ENCODE measurements at places on chromosomes 16 and 17.

GRCh38 chr17:79075446-79075750 is 774 bp downstream of the ENGASE start:
- DNase-seq, result no peak

- DNase-seq, result peak; percentile 87
Measured at GRCh38 chr17:77436058-77436442, 295.3 kb downstream of the SEC14L1 start.

DNA sequence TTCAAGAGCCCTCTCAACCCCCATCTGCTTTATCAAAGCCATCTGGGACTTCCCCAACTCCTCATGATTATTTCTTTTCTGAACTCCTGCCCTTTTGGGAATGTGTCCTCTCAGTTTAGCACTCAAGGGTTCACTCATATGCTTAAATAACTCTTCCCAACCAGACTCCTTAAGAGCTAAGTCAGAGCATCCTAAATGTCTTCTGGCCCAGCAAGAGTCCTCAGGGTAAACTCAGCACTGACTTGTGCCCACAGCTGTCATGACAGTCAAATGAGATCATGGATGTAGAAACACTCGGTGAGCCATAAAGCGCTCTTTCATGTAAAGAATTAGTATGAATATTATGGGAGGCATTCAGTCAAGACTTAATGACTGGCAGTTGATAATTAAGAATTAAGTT is 85.9 kb downstream of the TEX14 start:
- DNase-seq, result no peak

DNA sequence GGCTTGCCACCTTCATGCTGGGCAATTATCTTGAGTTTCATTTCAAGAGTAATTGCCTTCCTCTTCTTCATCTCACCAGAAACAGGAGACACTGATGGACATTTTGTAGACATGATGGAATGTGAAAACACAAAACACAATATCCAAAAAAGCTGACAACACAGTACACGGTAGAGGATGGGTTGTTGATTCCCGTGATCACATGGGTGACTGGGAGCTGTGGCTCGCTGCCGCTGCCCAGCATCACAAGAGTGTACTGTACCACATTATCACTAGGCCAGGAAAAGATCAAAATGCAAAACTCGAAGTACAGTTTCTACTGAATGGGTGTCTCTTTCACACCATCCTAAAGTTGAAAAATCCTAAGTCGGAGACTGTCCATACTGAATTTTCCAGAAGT is 7.4 kb downstream of the PTRH2 start:
- DNase-seq, result no peak

- DNase-seq, result no peak
Measured at GRCh38 chr16:50202926-50203624, 50.0 kb downstream of the TENT4B start.

DNA sequence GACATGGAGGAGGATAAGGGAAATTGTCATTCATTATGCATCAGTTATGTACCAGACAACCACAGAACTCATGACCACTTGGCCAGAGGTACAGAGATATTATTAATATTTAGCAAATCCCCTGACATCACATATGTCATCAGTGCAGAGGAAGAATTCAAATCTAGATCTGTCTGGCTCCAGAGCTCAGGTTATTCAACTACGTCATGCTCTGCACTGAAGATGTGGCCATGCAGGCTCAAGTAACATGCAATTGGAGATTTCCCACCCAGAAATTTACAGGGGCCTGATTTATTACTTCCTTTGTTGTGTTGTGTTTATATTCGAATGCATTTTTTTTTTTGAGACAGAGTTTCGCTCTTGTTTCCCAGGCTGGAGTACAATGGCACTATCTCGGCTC is 224.3 kb downstream of the HS3ST4 start:
- DNase-seq, result no peak

DNA sequence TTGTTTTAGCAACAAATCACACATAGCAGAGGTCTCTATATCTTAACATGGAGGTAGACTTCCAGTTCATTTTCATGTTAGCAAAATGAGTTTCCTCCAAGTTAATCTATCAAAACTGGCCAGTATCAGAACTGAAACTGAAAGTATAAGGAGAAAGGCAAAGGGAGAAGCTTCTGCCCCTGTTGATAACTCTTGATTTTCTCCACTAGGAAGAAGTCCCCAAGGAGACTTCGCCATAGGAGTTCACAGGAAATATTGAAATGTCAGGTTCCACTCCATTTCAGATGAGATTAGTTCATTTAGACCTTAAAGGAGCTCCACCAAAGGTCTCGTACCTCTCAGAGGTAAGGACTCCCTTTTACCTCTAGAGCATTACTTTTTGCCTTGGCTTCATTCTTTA is 1.2 kb upstream of the OGFOD3 start:
- no peak for DNase-seq

GRCh38 chr17:39393736-39394135 is 7.7 kb downstream of the FBXL20 start:
- no peak for DNase-seq

DNA sequence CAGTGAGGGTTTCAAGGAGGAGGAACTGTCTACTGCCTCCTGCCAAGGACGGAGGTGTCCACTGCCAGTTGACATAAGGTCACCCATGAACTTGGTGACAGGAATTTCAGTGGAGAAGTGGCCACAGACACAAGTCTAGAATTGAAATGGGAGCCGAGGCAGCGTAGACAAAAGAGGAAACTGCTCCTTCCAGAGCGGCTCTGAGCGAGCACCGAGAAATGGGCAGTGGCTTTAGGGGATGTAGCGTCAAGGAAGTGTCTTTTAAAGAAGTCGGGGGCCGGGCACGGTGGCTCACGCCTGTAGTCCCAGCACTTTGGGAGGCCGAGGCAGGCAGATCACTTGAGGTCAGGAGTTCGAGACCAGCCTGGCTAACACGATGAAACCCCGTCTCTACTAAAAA is 3.1 kb upstream of the SERPINF1 start:
- no peak for DNase-seq

- peak; percentile 28 for DNase-seq
Measured at GRCh38 chr17:67559381-67559966, 158.3 kb upstream of the NOL11 start.

GRCh38 chr17:78450696-78451345 is 72.4 kb downstream of the PGS1 start:
- DNase-seq, result no peak

GRCh38 chr17:9644910-9645751 is at the start of gene USP43:
Gene USP43 (plus strand): TSS chr17:9645517. CDS start chr17:9645633, 116 bp downstream.
- peak; percentile 88 for DNase-seq

DNA sequence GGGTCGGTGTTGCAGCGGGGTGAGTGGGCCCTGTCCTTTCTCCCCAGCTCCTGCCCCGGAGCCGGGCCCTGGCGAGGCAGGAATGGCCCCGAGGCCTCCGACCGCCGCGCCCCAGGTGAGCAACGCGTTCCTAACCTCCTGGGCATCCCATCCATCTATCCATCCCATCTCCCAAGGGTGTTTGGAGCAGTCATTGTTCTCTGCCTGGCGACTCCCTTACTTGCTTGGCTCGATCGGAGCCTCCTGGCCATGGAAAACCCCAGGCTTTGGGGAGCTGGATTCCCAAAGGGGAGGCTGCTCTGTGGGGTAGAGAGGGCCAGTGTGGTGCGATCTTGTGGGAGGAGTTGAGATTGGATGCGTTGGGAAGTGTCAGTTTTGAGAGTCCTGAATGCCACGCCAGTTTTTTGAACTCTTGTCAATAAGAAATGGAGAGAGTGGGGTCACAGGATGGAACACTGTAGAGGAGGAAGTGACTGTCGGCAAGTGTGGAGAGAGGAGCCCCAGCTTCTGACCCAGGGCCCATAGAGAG is 684 bp downstream of the ZFP90 start:
- DNase-seq, result peak; percentile 27

DNA sequence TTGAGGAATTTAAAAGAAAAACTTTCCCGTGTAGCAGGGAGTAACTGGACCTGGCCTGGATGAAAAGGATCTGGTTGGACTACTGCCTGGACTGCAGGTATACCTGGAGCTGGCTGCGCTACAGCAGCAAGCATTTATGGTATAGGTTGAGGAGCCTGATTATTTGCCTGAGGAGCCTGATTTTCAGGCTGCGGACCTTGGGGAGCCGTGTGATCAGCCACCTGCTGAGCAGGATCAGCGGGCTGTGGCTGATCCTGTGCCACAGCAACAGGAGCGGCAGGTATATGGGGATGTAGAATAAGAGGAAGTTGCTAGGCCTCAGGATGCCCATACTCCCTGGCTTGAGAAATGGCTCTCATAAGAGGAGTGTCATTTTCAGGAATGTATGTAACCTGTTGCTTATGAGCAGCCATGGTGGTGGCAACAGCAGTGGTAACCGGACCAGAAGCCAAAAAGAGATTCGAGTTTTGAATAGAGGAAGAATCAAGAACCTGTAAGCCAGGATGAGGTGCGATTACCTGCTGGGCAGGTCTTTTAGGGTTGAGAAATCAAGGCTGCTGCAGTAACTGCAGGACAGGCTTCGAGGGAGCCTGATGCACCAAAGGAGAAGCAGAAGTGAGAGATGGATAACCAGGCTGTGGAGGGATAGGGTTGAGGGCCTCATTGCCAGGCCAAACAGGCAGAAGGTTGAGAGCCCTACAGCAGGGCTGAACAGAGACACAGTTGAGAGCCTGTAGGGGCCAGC is 60.9 kb upstream of the ARL4D start:
- DNase-seq, result no peak
